Activated T-cell treated with anti-CD3 and anti-CD28 coated beads, Interleukin-2, amount 50 U/mL, for 72 hours (primary cell): ENCODE measurements at places on chromosomes 1 and 21. TPM values are rescaled to one million over a fixed set of nuclear protein-coding genes. Genes with fewer than 3 reads are reported as not detected.

GRCh38 chr1:169479363-169480066 lies 6.2 kb downstream of the SLC19A2 start:
- no peaks in the 10 kb centered on the region for H3K27me3 ChIP-seq
- H3K4me3 ChIP-seq = no peak overlapping the region
- H3K27ac ChIP-seq = no peak overlapping the region
- DNase-seq = no peak

GRCh38 chr1:66464802-66465201 lies 69.2 kb upstream of the SGIP1 start:
- no peaks in the 10 kb centered on the region for H3K4me1 ChIP-seq
- H3K4me3 ChIP-seq = no peak overlapping the region
- DNase-seq = no peak
- peaks cover 24% of the 10 kb centered on the region for H3K27me3 ChIP-seq
- no peak overlapping the region for H3K27ac ChIP-seq

DNA sequence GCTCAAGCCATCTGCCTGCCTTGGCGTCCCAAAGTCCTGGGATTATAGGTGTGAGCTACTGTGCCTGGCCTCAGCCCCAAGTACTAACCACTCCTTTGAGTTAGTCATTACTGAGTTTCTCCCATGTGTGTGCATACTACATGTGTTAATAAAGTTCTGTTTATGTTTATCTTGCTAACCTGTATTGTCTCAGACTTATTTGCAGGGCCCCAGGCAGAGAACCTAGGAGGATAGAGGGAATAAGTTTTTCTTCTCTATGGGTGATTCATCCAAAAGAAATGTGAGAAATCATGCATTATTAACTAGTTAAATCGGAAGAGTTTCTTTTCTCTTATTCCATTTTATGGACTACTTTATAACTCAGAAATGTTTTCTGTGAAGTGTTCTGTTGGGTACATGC lies 203.9 kb upstream of the CACYBP start:
- H3K27me3 ChIP-seq = no peaks in the 10 kb centered on the region
- no peak for DNase-seq
- no peaks in the 10 kb centered on the region for H3K36me3 ChIP-seq
- no peak overlapping the region for H3K4me3 ChIP-seq

DNA sequence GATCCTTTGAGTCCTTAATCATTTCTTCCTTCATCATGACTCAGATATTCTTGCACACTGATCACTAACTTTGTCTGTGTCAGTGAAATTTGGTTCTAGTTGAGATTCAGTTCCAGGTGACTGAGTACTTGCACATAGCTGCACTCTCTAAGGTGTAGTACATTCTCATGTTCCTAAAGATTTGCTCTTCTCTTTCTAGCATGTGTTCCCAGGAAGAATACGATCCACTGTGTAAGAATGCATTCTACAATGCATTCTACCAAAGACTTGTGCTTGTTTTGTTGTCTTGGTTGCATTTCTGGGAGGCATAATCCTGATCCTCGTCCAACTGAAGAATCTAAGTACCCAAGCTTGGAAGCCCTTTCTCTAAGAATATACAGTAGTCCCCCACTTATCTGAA lies 104.3 kb upstream of the CDC42BPA start:
- H3K27me3 ChIP-seq = peaks cover 32% of the 10 kb centered on the region
- no peak for DNase-seq
- H3K36me3 ChIP-seq = no peaks in the 10 kb centered on the region
- no peak overlapping the region for H3K27ac ChIP-seq
- no peak overlapping the region for H3K4me3 ChIP-seq

GRCh38 chr1:40803447-40803846 lies 19.9 kb downstream of the KCNQ4 start:
- no peaks in the 10 kb centered on the region for H3K36me3 ChIP-seq
- H3K27ac ChIP-seq = no peak overlapping the region
- no peak overlapping the region for H3K4me3 ChIP-seq
- peaks cover 1% of the 10 kb centered on the region for H3K27me3 ChIP-seq

DNA sequence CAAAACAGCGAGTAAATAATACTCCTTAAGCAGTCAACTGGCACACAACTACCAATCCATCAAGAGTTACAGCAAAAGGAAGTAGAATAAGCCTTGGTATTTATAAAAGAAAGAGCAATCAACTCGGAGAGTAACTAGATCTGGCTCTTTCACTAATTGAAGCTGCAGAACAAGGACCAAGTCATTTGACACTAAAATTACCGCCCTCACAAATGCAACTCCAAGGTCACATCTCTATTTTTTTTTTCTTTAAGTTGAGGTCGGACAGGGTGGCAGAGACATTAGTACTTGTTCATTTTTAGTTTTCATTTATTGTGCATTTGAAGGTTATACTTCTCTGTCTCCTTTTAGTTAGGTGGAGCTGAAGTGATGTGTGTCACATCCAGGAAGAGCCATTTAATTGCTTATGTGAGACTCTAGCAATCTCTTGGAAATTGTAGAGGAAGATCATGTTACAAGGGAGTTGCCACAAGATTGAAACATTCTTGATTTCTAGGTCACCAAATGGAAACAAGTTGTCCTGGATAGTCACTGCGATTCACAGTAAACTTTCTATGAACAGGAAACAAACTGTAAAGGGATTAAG lies 138.1 kb upstream of the ADAMTS5 start:
- H3K4me1 ChIP-seq = no peaks in the 10 kb centered on the region
- no peaks in the 10 kb centered on the region for H3K27me3 ChIP-seq
- H3K27ac ChIP-seq = no peak overlapping the region
- no peak overlapping the region for H3K4me3 ChIP-seq
- no peak for DNase-seq

DNA sequence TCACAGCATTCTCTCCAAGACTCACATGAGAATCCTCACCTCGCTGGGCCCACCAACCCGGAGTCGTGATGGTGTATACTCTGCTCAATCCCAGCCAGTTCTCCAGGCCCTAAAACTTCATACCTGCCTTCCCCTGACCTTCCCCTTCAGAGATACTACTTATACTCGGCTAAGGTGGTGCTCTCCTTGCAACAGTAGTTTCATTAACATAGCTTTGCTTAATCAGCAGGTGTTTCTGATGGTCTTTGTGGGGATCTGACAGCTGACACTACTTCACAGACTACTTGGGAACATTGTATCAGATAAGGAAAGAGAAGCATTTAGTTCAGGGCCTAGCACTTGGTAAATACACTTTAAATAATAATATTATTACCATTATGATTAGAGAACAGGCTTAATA lies 301.5 kb upstream of the DAB1 start:
- no peaks in the 10 kb centered on the region for H3K36me3 ChIP-seq
- H3K4me3 ChIP-seq = no peak overlapping the region
- H3K4me1 ChIP-seq = no peaks in the 10 kb centered on the region
- no peak overlapping the region for H3K27ac ChIP-seq
- peaks cover 5% of the 10 kb centered on the region for H3K27me3 ChIP-seq

TMEM269 gene
- total RNA-seq = 0.81 TPM
